Prostate gland (tissue), 2 donors: ENCODE measurements at places on chromosomes 3 and 15.
A peak's percentile ranks its signal among the peaks of the same experiment; 100 is the strongest.

GRCh38 chr3:177611752-177612334, 414.6 kb upstream of the TBL1XR1 start:
- no peak for DNase-seq

DNA sequence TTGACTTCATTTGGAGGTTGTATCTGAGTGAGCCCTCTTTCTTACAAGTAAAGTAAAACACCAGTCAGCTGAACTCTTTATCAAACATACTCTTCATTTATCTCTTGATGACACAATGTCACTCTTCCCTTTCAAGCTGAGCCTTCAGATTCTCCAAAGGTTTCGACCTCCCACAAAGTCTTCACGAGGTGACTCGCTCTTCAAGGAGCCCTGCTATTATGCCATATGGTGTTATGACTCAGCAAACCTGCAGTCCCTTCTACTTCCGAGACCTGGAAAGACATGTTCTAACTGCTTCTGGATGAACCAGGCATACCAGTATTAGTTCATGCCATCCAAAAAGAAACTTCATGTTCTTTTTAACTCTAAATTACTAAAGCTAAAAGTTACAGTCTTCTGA, 23.1 kb downstream of the AADAC start:
- DNase-seq: peak; percentile 37

GRCh38 chr3:124611520-124611919, 118.7 kb upstream of the UMPS start:
- no peak for DNase-seq

- no peak for DNase-seq
These were observed 35.0 kb downstream of the ACAP2 start for GRCh38 chr3:195407531-195408409.

DNA sequence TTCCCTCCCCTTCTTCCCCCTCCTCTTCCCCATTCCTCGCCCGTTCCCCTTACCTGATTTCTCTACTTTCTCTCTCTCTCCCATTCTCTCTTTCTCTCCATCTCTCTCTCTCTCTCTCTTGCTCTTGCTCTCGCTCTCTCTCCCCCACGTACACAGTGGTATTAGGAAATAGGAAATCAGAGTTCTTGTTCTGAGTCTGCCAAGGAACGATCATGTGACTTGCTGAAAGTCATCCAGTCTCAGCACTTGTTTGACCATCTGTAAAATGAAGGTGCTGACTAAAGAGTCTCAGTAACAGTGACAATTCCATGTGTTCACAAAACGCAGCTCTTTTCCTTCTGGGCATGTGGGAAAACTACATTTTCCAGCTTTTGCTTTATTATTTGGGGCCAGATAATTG, 445.0 kb upstream of the TGFBR2 start:
- DNase-seq: peak; percentile 5

DNA sequence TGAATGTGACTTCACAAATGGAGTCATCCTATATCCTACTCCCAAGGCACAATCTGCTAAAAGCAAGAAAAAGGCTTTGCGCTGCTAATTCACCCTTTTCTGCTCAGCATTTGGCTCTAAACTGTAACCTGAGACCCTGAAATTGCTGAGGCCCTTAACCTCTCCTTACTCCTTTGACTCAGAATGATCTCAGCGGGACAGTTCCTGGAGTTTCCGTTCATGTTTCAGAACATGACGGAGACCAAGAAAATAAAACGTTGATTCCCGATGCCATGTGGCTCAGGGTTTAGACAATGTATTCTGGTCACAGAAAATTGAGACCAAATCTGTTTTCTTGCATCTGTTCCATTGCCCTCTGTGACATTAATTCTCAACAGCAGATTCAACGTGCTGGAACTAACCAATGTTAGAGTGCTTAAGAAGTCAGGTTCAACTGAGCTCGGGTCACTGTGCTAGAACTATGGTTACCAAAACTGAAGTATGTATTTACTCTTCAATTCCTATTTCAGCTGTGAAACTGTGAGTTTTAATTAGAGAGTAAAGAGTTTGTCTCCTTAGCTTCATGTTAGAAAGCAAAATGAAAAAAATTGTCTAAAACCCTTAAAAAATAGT, 45.4 kb upstream of the TMC3 start:
- DNase-seq: no peak

DNA sequence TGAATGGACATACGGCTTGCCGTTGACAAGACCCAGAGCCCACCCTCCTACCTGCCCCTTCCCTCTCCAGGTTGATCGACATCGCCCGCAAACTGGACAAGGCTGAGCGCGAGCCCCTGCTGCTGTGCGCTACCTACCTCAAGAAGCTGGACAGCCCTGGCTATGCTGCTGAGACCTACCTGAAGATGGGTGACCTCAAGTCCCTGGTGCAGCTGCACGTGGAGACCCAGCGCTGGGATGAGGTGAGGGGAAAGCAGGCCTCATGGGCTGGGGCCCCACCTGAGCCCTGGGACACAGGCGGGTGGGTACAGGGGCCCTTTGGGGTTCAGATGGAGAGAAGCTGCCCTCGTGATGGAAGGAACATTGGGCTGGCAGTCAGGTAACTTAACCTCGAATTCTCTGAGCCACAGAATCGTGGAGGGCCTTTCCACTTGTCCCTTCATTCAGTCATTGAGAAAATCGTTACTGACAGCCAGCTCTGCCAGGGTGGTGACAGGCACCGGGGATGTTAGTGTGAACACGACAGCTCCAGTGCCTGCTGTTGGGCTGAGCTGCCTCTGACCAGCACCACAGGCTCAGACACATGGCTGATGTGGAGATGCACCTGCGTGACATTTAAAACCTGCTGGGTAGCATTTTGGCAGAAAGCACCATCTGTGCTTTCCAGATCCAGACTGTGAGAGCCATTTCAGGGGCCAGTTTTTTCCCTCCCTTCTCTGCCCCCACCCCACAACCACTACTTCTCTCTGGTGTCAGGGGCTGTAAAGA, 25.6 kb upstream of the RHO start:
- no peak for DNase-seq

DNA sequence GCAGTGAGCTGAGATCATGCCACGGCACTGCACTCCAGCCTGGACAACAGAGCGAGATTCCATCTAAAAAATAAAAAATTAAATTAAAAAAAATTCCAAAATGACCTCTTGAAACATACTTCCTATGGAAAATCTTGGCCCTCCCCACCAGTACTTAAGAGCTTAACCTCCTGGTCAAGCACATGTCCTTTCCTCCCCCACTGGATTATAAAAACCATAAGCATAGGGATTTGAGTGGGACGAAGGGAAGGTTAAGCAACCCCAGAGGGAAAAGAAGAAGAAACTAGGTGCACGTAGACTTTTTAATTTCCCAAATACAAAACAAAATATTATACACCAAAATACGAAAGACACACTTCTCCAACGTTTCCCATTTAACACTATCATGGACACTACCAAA, 25.3 kb downstream of the SLC4A7 start:
- no peak for DNase-seq

- no peak for DNase-seq
These were observed 77.5 kb upstream of the PIAS1 start for GRCh38 chr15:67976506-67977073.

DNA sequence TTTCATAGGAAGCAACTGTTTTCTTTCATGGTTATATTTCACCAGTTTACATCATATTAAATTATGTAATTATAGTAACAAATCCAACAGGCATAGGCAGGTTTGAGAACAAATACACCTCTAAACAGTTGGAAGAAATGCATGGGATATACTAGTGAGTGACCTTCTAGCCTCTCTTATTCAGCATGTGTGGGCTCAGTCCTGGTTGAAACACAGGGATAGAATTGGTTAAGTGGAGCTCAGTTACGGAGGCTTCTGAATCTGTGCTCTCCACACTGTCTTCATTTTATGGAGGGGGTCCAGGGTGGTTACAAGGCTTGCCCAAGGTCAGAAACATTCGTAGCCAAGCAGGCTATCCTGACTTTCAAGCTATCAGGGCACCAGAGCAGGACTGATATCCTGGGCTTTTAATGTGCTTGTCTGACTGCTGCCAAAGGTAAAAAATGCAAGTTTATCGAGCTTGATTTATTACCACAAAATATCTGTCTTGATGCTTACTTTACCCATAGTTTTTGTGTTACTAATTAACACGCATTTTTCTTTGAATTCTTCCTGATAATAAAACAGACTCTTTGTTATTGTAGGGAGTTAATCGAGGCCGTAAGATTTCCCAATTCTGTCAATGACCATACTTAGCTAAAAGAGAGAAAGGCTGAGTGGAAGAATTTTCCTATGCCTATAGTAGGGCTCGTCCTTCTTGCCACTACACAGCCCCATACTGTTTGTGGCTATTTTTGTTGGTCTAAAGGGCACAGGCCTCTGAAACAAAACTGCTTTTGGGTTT, 89.6 kb downstream of the FILIP1L start:
- DNase-seq: no peak

DNA sequence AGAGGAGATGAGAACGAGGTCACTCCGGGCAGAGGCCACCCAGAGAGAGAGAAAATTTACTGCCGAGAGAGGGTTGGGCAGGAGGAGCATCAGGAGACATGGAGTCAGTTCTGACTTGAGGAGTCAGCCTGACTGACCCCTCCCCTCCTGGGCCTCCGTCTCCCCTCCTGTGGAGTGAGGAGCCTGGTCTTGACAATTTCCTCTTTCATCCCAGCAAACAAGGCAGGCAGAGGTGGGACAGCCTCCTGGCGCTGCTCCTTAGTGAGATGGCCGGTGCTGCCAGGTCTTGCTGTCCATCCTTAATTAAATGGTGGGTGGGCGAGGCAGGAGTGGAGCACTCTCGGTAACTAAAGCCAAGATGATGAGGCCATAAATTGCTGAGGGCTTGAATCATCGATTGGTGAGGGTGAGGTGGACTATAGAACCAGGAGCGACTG, 60.6 kb downstream of the CYP11A1 start:
- no peak for DNase-seq

DNA sequence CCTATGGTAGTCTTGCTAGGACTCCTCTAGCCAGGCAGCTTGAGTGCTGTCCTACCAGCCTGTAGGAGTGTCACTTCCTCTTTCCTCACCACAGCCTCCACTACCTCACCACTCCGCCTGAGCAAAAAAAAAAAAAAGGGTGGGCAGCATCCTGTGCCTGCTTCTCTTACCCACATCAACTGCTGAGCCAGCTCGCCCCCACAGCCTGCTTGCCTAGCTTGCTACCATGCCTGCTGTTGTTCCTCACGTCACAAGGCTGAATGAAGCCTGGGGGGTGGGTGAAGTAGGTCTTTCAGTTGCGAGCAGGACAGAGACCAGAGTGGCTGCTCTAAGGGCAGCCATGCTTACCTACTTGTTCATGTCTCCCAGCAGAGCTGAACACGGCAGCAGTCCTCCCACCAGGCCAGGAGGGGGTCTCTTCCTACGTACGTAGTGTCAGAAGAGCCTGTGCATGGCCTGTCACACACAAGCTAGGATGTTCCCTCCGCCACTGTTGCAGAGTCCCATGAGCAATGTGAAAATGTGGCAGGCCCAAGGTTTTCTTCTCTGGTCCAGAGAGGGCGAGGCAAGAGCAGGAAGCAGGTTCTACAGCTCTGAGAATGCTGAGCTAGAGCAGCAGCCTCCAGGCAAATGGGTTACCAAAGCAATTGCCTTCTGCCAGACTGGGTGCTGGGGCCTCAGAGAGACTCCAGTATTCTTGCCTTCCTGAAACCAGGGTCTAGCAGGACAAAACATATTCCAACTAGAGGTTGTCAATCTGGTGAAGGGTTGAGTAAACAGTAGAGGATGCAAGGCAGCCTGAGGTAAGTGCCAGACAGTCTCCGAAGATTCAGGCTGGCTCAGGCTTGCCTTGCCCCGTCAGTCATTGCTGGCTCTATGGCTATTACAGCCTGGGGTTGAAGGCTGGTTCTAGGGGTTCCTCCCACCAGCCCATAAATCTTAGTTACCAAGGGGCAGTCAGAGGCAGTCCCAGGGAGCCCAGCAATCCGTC, 8.1 kb downstream of the PPM1M start:
- no peak for DNase-seq

DNA sequence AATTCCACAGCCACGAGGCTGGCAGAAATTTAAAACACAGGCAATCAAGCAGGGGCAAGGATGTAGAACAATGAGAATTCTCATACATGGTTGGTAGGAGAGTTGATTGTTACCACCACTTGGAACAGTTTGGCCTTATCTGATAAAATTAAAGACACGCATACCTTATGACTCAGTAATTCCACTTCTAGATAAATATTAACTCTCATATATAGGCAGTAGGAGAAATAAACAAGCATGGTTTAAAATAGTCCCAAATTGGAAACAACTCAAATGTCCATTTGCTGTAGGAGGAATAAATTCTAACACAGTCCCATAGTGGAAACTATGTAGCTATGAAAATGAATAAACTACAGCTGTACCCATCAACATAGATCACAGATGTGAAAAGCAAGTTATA, 42.3 kb upstream of the USP3 start:
- DNase-seq: no peak

GRCh38 chr3:157816896-157817295, 289.3 kb downstream of the SHOX2 start:
- DNase-seq: no peak

- no peak for DNase-seq
These were observed 121.4 kb downstream of the GMPS start for GRCh38 chr3:155991847-155992246.

DNA sequence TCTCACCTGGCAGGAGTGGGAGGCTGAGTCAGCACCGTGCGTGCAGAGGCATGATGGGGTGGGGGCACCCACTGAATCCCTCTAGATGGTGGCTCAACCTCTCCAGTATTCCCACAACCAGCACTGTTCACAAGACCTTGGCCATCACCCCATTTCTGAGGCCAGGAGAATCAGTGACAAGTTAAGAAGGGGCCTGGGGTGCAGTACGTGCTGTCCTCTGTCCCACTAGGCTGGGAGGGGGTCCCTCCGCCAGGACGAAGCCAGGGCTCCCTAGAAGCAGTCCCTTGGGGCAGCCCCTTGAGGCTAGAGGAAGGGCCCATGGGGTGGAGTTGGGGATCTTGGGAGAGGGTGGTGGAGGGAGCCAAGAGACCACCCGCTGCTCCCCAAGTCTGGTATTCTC, 4.8 kb downstream of the MYL3 start:
- no peak for DNase-seq

- no peak for DNase-seq
These were observed 26.3 kb downstream of the LINGO1 start for GRCh38 chr15:77606142-77607034.

GRCh38 chr15:97598353-97598798, 362.1 kb upstream of the ARRDC4 start:
- DNase-seq: no peak

DNA sequence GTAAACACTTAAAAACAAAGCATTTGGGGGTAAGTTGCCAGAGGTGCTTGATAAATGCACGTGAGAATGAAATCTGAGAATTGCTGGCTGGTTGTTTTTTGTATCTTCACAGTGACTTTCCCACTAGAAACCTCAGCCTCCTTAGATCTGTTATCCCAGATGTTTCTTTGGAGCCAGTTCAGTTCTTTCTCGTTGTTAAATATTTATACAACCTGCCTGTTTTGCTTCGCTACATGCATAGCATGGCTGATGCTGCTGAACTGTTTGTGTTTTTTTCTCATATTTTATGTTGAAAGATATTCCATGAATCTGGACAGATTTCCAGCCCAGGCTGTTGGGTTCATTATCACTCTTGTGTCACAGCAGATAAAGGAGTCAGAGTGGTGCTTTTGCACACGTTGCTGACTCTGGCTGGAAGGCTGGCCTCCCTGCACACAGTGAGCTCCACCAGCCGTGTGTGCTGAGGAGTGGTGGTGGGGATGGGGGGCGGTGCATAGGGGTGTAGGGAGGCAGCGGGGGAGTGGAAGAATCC, 80.2 kb downstream of the ARNT2 start:
- no peak for DNase-seq

GRCh38 chr3:40582401-40583027, 57.8 kb downstream of the ZNF621 start:
- no peak for DNase-seq

GRCh38 chr3:65412588-65412987, 626.1 kb downstream of the MAGI1 start:
- DNase-seq: peak; percentile 88
